ENCODE measurements at places on chromosomes 12 and 14.

DNA sequence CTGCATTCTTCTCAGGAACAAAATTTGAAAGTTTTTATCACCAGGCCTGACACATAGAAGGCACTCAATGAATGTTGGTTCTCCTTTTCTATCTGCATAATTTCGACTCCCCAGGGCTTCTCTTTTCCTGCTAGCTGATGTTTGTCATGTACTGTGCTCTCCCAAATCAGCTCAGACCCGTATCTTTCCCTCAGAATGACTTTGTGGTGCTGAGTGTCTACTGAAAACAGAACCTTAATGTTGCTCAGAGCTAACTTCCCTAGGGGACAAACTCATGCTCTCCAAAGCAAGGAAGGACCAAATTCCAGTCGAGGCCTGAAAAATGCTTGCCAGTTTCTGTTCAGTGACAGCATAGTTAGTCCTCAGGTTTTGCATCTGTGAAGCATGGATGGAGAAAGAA is 1.9 kb downstream of the ARHGDIB start:
- no peak for DNase-seq

DNA sequence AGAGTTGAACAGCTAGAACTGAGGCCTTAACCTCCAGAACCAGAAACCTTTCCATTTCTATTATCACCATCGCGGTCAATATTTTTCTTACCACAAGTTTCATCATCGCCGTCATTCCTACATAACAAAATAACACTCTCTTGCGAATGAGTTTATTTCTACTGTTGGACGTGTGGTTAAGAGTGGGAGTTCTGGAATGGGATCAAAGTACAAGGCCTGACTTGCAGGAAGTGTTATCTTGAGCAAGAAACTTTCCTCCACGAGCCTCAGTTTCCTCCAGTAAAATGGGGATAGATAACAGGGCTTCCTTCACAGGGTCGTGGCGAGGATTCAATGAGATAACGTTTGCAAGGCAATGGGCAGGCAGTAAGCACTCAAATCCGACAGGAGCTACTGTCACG is 652 bp downstream of the SART3 start:
- no peak for DNase-seq

DNA sequence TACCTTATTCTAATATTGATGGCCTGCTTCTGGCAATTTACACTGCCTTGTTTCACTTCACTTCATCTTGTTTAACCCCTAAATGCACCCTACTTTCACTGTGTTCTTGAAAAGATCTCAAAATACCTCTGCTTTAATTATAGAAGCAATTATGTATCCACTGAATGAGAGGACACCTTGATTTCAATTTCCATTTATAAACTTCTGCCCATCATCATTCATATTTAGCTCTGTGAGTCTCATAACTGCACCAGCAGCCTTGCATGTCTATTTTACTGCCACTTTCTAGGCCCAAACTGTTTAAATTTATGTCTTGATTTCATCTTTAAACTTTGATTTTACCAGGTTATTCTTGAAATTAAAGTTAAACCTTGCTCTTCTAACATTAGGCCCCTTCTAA is 7.1 kb upstream of the DNAAF2 start:
- no peak for DNase-seq

DNA sequence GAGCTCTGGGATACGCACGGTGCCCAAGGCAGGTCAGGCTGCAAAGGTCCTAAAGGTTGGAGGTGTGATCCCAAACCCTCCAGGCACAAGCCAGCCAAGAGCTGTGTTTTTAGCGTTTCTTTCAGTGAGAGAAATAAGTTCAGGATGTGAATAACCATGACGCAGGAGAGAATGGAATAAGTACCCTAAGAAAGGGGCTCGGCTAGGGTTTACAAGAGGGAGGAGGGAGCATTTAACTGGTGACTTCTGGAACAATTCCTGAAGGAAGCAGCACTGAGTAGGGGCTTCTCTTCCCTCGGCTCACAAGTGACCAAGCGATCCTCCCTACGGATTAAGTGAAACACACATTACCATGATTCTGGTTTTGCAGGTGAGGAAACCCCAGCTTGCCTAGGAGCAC is 29.4 kb downstream of the SSH1 start:
- DNase-seq = no peak

- no peak for DNase-seq
Measured at GRCh38 chr12:26551385-26551784, 281.6 kb downstream of the ITPR2 start.

DNA sequence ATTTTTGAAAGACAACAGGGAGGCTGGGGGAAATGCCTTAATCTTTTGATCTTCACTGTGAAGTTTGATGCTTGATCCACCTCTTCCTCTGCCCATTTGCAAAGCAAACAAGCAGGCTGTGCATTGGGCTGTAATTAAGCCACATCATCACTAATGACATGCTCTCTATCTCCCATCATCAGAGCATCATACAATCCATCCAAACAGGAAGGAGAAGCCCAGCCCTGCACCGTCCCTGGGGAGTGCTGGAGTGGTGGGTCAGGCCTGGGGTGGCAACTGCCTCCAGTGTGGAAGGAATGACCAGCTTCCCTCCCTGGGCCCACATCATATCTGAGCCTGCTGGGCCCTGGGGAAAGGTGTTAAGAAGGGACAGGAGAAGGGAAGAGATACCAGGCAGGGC is 6.9 kb upstream of the KRT74 start:
- no peak for DNase-seq

- DNase-seq = no peak
Measured at GRCh38 chr12:90839346-90839745, 115.6 kb downstream of the CCER1 start.

GRCh38 chr12:57149245-57149900 is 2.0 kb upstream of the LRP1-AS start:
- DNase-seq = peak; percentile 48

DNA sequence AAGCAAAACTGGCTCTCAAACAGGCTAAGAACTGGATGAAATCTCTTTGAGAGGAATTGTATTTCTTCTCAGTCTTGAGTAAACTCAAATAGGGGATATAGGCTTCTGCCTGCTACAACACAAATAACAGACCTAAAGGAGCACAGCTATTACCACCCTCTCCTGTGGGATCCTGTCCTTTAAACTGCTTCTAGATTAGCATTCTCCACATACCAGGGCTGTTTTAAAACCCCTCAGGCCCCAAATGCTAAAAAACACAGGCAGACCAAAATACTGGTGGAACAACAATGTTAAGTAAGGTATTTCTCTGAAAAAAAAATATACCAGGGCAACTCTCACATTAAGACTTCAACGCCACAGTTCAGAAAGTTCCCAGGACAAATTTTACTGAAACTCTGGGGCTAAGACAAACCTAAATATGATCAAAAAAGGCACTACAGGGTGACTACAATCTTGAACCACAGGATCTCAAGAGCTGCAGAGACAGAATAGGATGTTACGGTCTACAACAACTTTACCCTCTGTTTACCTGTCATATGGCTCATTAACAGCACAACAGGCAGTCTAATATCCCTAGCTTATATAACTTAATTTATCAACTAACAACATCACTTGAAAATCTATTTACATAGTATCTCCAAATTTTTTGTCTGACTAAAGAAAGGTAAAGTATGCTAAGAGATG is 7.2 kb downstream of the CPNE8 start:
- no peak for DNase-seq

DNA sequence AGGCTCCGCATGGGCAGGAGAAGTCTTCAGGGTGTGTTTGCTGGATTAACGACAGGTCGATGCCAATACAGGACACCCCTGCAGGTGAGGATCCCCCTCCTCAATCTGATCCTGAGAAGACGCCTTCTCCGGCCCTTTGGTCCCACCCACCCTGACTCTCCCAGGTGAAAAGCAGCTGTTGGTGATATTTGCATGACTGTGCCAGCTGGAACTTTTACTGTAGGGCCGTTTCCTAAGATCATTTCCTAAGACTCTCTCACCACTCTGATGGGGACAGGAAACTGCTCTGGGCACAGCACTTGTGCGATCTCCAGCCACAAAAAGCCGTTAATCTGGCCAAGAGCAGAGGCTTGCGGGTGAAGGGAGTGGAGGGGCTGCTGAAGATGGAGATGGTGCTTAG is 16.8 kb upstream of the EIF5 start:
- no peak for DNase-seq

DNA sequence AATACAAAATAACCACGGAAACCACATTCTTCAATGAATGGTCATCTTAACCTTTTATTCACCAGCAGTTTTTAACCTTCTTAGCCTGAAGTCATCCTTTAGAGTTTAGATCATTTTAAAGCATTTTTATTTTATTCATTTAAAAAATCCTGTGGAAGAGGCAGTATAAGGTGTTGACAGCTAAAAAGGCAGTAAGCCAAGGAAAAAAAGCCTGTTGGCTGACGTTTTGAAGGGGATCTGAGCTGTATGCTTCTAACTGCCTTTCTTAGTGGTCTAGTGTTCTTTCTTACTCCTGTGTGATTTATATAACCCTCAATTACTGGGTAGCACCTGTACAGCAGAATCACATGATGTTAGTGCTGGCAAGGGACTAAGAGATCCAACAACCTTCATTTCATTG is 438.3 kb upstream of the SEL1L start:
- DNase-seq = no peak

GRCh38 chr14:95871531-95871930 is 5.1 kb upstream of the TUNAR start:
- DNase-seq = no peak

DNA sequence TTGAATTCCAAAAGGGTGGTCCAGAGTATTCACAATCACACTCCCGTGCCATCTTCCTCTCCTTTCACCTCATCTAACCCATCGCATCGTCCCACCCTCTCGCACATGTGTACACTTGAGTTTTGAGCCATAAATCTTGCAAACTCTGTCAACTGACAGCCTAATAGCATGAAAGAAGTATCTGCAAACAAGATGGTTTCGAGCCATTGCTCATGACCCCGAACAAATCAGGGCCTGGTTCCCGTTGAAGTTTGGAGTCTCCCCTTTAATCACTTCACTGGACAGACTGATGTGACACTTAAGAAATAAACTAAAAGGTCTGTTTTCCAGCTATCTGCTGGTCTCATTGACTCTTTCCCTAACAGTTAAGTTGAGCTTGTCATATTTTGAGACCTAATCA is 223.6 kb upstream of the SOX5 start:
- DNase-seq = no peak

- no peak for DNase-seq
Measured at GRCh38 chr12:29929295-29929694, 145.6 kb upstream of the TMTC1 start.

GRCh38 chr14:77026930-77027537 is 1.5 kb downstream of the IRF2BPL start:
- DNase-seq = no peak

DNA sequence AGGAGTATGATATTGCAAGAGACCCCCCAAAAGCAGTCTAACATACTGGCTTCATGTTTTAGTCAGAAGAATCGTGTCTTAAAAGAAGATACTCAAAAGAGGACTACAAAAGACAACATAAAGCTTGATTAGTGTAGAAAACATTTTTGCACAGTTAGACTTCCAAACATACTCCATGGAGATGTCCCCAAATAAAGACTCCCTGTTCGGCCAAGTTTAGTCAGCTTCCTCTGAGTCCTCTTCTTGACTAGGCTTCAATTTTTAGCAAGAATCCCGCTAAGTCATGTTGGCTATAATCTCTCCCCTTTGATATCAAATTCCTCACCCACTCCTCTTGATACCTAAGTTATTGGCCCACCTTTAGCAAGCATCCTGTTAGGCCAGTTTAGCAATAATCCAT is 298.0 kb downstream of the RMST start:
- DNase-seq = no peak

DNA sequence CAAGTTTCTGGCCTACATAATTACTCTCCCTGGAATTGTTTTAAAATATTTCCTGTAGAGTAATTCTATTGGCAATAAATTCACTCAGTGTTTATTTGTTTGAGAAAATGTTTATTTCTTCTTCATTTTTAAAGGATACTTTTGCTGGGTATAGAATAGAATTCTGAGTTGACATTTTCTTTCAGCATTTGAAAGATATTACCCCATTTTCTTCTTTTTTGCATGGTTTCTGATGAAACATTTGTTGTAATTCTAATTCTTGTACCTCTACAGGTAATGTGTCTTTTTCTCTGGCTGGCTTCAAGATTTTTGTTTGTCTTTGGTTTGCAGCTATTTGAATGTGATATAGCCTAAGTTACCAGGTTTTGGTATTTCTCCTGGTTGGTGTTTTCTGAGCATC is 25.1 kb upstream of the ATF7IP start:
- no peak for DNase-seq

DNA sequence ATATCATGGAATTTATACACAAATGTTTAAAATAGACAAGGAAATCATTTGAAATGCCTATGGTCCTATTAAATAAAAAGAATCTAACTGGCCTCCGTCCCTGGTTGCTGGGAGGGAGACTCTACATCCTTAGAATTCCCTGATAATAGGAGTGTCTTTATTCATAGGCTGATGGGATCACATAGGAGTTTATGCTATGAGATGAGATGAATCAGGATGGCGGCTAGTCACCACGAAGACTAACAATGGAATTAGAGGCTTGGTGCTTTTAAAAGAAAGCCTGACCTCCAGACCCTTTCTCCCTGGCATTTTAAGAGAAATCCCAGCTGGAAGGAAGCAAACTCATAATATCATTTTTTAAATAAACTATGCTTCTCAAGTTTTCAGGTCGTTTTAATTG is 69.7 kb downstream of the SEC23A start:
- DNase-seq = no peak

DNA sequence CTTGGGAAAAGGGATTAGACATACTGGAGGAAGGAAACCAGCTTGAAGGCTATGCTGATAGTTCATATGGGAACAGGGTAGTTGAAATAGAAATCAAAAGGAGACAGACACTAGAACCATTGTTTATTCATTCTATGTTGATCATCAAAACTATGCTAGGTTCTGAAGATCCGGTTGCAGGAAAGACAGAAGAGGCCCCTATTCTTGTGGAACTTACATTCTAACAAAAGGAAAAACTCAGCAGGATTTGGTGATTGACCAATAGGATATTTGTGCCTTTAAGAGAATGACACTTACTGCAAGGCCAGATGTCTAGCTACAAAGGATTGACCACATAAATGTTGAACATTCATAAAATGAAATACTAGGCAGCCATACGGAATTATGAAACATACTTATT is 179.2 kb downstream of the AKAP6 start:
- DNase-seq = no peak

DNA sequence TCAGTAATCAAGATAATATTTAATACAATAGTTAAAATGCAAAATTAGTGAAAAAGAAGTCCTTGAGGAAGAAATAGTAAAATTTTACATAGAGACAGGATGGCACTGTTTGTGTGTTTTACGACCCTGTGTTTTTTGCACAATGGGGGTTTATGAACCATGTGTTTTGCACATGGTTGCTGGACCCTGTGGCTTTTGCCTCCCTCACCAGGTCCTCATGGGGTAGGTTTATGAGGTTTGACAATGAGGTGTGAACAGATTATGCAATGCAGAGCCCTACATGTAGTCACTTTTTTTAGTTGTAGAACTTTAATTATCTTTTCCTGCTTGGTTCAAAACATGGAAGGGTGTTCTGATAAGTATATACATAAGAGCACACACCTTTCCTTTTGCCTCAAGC is 366.3 kb upstream of the FAR2 start:
- DNase-seq = no peak

GRCh38 chr12:77421152-77421551 is 355.8 kb upstream of the E2F7 start:
- DNase-seq = no peak

GRCh38 chr12:2260441-2260840 is 207.7 kb downstream of the CACNA1C start:
- no peak for DNase-seq

- no peak for DNase-seq
Measured at GRCh38 chr12:89878950-89879349, 170.3 kb upstream of the ATP2B1 start.

All from fibroblast of skin of left biceps (primary cell).